ENCODE measurements at places on chromosomes 5 and 9.

DNA sequence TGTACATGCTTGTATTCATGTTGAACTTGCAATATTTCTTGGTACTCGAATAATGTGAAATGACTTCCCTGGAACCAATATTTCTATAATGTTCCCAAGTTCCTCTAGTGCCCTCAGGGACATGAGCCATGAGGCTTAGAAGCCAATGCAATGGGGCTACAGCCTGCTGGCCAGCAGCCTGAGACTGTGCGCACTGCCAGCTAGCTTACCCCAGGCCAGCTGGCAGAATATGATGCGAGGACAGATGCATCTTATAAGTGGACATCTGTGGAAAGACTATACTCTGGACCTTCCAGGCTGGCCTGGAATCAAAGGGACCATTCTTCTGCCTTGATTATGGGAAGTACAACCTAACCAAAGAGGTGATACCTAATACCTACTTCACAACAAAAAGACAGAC, 1862.0 kb upstream of the ACO1 start:
- no peak for DNase-seq

GRCh38 chr5:91119217-91119616, 263.9 kb downstream of the ARRDC3 start:
- DNase-seq, result no peak

- no peak for DNase-seq
Observed at GRCh38 chr5:57734296-57734695, 251.7 kb upstream of the ACTBL2 start.

DNA sequence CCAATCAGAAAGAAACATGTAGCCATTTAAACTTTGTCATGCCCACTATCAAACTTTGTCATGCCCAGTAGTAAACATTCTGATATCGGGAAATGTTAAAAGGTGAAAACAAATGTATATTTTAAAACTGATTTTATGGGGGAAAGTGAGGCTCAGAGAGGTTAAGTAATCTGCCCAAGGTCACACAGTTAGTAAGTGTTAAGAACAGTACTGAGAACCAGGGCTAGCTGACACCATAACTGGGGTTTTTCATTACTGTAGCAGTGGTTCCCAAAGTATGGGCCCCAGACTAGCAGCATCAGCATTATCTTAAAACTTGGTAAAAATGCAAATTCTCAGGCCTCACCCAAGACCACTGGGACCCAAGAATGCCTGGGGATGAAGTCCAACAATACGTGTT, 9.9 kb upstream of the FRRS1L start:
- no peak for DNase-seq

DNA sequence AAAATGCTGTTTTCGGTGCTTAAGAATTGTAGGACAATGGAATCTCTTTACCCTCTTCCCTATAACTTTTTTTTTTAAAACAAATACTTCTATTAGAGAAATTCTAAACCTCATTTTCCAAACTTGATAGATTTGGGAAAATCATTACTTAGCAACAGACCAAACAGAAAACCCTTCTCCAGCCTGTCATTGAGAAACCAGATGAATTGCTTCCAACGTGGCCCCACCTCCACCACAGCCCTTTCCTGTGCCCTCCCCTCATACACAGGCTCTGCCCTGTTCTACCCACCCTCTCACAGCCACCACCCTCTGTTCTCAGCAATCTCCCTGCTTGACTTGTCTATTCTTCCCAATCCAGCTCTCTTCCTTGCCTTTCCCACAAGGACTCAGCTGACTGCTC, 221.2 kb downstream of the DMRT2 start:
- no peak for DNase-seq

- DNase-seq, result peak; percentile 74
Observed at GRCh38 chr9:92668746-92669526, 995 bp downstream of the IPPK start.

DNA sequence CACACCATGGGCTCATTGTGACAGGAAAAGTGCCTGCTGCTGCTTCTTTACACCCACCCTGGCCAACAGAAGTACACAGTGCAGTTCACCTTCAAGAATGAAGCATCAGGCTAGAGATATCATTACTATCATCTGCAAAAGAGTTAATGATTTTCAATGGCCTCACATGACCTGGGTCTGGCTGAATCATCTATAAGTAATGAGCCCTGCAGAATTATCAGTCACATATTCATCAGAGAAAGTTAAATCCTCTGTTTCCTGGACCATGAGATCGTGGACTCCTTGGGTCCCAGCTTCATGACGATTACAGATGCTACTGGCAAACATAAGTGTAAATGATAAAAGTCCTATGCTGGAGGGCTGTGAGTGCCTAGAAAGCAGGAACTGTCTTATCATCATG, 8.3 kb downstream of the BAG1 start:
- DNase-seq, result no peak

DNA sequence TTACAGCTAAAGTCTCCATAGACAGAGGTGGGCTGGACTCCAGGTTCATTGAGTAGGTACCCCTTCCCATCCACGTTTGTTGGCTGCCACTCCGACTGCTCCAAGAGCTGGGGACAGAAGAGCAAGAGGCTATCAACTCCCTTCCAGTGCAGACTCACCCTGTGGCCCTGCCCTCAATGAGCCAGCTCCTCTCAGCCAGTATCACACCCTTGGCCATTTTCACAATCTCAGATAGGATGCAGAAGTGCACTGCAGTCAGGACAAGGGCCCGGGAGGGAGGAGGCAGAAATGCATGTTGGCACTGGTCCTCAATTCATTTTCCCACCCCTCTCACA, 6.2 kb downstream of the IRF1 start:
- DNase-seq, result no peak

DNA sequence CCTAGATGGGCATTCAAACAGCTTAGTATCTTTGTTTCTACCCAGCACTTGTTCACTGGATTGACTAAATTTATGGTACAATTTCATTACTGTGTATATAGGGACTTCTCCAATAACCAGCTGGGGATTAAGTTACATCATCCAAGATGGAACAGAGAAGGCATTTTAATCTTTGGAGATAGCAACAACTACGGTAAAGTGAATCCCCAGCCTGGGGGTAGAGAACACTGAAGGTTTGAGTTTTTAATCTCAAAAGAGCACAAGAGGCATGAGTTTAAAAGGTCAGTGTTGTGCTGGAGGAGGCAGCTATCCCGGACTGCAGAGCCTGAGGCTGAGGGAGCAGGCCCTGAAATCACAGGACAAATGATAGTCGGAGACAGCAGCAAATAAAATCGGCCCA, 28.6 kb downstream of the DDX31 start:
- DNase-seq, result no peak

DNA sequence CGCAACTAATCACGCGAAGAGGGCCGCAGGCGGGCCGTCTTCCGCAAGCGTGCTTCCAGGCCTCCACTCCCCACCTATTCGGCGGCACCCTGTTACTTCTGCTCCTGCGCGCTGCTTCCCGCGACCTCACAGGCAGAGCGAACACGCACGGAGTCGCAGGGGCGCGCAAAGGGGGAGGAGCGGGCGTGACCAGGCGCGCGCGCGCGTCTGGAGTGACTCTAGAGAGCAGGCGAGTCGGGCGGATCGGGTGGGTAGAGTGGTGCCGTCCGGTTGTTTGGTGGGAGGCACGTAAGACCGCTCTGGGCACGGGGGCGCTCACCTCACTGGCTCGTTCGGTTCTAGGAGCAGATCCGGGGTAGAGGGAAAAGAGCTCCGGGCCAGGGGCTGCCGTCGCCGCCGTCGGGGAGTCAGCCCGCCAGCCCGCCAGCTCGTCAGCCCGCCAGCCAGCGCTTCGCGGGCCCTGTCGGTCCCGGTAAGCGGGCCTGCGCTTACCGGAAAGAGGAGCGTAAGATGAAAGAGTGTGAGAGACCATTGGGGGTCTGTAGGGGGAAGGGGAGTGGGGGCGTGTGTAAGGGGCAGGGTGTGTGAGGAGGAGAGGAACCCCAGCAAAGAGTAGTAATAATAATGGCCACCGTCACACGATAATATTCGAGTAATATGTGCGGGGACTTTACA, at the start of gene CNOT8:
TSS of gene CNOT8 (plus strand) at position 331 of the 675 bp plus-strand sequence. CDS start 4,652 bp downstream, outside the sequence.
- DNase-seq, result peak; percentile 99

- no peak for DNase-seq
Observed at GRCh38 chr9:10633785-10634184, 21.0 kb upstream of the PTPRD start.

DNA sequence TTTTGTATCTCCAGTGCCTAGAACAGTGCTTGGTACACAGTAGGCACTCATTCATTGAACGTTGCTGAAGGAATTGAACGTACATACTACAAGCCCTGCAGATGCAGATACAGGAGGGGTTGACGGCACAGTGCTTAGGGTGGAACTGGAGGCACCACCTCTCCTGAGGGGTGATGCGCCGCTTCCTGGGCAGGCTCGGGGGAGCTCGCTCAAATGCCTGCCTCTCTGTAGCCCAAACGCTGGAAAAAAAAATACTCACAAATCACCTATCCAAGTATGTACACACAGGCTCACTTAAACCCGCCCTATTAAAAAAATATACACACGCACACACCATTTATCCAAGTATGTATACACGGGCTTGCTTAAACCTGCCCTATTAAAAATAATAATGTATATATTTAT, 536 bp upstream of the COMMD10 start:
- peak; percentile 51 for DNase-seq

DNA sequence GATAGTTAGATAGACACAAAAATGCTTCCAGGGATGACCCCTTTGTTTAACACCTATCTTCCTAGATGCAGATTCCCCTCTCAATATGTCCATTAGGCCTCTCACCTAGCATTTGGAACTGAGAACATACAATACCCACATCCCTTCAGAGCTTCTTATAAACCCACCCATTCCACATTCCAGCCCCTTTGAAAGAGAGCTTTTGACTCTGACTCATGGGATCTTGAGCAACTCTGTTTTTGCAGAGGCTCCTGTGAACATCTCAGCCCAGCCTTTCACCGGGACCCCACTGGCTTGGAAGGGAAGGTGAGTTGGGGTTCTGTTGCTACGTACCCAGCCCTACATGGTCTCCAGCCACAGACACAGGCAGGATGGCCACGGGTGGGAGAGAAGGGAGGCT, 195.5 kb downstream of the FRMD3 start:
- no peak for DNase-seq

DNA sequence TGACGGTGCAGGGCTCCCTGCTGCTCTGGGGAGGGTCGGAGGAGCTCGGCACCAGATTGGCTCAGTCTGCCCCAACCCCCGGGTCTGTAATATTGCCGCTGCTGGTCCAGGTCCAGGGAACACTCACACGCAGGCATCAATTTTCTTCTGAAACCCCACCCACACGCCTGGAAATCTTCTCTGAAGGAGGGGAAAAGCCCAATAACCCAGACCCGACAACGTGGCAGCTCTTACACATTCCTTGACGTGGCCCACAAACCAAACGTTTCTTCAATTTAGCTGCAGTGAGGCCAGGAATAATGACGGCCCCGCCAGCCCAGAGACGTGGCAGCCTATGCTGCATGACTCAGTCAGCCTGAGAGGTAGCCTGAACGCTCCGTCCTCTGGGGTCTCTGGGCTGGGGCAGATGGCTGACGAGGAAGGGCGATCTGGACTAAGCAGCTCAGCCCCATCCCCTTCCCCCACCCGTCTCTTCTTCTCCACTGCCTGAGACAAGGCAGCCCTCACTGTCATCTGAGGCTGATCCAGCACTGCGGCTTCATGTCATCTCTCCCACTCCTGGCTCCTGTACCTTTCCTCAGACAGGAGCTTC, 9.9 kb upstream of the SPARC start:
- no peak for DNase-seq

DNA sequence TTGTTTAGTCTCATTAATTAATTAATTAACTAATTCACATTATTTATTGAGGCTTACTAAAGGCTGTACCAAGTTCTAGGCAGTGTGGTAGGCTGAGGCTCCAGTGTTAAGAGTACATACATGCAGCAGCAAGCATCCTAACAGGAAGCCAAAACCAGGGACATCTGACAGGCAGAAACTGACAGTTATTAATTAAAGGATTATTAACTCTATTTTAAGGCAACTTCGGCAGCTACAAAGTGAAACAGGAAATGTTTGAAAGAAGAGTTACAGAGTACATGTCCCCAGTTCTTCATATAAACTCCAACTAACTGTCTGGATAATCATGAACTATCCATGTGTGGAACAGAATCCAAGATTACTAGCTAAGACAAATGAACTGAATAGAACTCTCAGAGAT, 39.3 kb upstream of the GABRB2 start:
- DNase-seq, result no peak

- no peak for DNase-seq
Observed at GRCh38 chr9:131707733-131708157, 32.1 kb downstream of the RAPGEF1 start.

DNA sequence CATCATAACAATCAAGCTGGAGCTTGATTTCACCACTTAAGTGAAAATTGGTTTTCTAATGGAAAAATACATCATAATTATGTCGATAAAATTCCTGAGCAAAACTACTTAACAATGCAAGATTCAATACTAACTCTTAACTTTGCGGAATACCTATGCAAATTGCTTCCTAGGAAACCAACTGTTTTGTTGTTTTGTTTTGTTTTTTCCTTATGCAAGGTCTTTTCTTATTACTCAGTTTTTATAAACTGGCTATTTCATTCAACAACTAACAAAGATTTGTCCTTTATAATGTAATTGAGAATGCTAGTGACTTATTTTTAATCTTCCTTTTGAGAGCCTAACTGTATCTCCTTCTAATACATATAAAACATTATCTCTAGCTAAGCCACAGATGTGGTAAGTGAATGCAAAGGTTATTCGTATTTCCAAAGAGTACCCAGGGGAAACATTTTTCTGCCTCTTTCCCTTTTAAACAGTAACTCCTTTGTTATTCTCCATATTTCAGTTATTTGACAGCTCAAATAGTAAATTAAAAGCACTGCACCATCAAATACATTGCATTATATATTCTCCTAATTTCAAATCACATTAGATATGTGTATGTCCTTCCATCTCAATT, 609.4 kb downstream of the SLCO4C1 start:
- no peak for DNase-seq

DNA sequence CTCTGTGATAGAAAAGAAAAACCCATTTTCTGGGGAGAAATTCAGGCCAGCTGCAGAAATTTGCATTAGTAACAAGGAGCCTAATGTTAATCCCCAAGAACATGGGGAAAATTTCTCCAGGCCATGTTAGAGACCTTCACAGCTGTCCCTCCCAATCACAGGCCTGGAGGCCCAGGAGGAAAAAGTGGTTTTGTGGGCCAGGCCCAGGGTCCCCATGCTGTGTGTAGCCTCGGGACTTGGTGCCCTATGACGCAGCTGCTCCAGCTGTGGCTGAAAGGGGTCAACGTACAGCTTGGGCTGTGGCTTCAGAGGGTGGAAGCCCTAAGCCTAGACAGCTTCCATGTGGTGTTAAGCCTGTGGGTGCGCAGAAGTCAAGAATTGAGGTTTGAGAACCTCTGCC, 27.0 kb upstream of the C7 start:
- no peak for DNase-seq
